ENCODE measurements at places on chromosomes 1 and 21. TPM values are rescaled to one million over a fixed set of nuclear protein-coding genes. Genes with fewer than 3 reads are reported as not detected.

NBPF10 gene
- 0.25 TPM for total RNA-seq

SH3GLB1 gene
- 113 TPM for total RNA-seq

FCGR1A gene
- not detected for total RNA-seq

FAM151A gene
- not detected for total RNA-seq

USP33 gene
- 84.0 TPM for total RNA-seq

MRPL39 gene
- total RNA-seq: 26.1 TPM

ATP5PO gene
- 236 TPM for total RNA-seq

NENF gene
- 5.2 TPM for total RNA-seq

CLCA2 gene
- total RNA-seq: not detected

S100A6 gene
- 41.9 TPM for total RNA-seq

CNR2 gene
- not detected for total RNA-seq

HCN3 gene
- total RNA-seq: 30.5 TPM

MAP1LC3C gene
- 0.49 TPM for total RNA-seq

GPR157 gene
- total RNA-seq: 0.76 TPM

SYT11 gene
- 419 TPM for total RNA-seq

SMIM11 gene
- 4.2 TPM for total RNA-seq

B4GALT2 gene
- 45.7 TPM for total RNA-seq

RPTN gene
- not detected for total RNA-seq

TMOD4 gene
- total RNA-seq: 0.76 TPM

ROR1 gene
- 11.3 TPM for total RNA-seq

SLC5A3 gene
- 5.5 TPM for total RNA-seq

KANK4 gene
- not detected for total RNA-seq

BGLAP gene
- not detected for total RNA-seq

TMEM82 gene
- not detected for total RNA-seq

RYR2 gene
- 47.0 TPM for total RNA-seq

CSMD2 gene
- 0.27 TPM for total RNA-seq

LCE3E gene
- total RNA-seq: not detected

VPS45 gene
- total RNA-seq: 60.0 TPM

S100A12 gene
- not detected for total RNA-seq

ASPM gene
- 5.9 TPM for total RNA-seq

LDLRAD1 gene
- not detected for total RNA-seq

TRAF3IP3 gene
- not detected for total RNA-seq

FABP3 gene
- total RNA-seq: 148 TPM
